ENCODE measurements at places on chromosomes 4 and X.

DNA sequence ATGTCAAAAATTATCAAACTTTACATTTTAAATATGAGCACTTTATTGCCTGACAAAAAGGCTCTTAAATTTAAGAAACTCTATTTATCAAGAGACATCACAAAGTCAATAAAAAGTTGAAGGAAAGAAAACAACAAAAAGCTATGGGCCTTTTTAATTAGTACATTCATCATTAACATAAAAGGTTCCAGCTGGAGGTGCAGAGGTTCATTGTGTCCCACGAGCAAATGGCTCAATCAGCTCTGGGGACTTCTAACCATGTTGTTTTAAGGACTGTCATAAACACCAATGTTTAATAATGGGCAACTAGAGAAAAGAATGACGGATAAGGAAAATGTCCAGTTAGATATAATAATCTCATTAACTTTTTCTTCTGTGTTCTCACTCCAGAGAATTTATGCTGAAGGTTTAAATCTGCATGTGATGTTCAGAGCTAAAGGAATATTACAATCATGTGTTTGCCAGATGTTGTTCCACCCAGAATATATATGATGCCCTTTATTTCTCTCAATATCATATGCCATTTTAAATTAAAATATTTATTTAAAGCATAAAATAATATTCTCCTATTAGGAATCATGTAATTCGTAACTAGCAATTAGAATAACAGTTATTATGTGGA is 840.3 kb upstream of the ADGRL3 start:
- no peak for DNase-seq

GRCh38 chr4:166143227-166143626 is 270.2 kb downstream of the TLL1 start:
- no peak for DNase-seq

- DNase-seq, result peak; percentile 18
These were observed 28.1 kb downstream of the MCUB start for GRCh38 chr4:109588176-109588575.

DNA sequence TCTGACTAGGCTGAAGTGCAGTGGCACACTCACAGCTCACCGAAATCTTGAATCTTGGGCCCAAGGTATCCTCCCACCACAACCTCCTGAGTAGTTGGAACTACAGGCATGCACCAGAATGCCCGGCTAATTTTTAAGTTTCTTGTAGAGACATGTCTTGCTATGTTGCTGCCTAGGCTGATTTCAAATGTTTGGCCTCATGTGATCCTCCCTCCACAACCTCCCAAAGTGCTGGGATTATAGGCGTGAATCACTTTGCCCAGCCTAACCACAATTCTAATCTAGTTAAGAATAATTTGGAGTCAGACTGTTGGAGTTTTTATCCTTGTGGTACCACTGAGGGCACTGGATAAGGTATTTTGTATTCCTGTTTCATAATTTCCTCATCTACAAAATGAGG is 317.5 kb upstream of the AGA start:
- no peak for DNase-seq

DNA sequence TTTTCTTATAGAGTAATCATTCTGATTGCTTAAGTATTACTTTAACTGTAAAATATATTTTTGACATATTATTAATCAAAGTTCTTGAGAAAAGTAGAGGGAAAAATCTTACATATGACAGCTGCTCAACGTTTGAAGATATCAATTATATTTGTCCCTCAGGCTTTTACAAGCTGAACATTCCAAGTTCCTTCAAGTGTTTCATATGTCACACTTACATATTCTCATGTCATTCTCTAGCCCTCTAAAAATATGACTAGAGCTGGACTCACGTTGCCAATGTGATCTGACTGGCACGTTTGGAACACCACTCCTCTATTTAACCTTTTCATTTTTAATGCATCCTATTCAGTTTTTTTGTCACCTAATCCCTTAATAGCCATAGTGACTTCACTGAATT is 492.9 kb downstream of the PCDH18 start:
- DNase-seq, result no peak

- DNase-seq, result no peak
These were observed 21.6 kb upstream of the REPS2 start for GRCh38 chrX:16924631-16925480.

DNA sequence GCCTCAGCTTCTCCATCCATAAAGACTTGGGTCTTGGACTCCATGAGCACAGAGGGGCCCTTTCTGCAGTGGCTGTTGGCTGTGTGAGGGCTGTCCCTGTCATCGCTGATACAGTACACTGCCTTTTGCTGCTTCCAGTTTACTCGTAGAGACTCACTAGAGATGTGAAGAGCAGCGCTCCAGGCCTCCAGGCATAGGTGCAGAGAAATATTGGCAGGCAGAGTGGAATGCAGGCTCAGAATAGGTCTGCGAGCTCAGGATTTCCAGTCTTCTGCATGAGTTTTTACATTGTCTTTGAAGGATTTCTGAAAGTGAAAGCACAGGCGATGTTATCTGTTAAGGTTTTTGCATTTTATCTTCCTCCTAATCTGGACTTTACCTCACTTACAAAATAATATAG is 97.4 kb downstream of the AASDH start:
- no peak for DNase-seq

DNA sequence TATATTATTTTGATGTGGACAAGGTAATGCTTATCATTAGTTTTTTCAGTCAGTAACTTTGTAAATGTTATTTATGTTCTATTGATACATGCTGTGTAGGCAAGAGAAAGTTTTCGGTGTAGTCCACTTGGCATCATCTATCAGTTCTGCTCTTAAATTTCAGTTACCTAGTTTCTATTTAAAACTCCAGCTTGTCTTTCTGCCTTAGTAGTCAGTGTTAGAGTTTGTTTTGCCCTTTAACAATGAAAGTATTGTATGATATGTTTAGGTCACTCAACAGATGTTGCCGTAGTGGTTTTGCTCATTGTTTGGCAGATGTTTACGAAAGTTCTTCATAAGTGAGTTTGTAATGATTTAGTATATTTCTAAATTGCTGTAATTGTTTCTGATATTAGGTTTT is 34.9 kb upstream of the FHDC1 start:
- no peak for DNase-seq

DNA sequence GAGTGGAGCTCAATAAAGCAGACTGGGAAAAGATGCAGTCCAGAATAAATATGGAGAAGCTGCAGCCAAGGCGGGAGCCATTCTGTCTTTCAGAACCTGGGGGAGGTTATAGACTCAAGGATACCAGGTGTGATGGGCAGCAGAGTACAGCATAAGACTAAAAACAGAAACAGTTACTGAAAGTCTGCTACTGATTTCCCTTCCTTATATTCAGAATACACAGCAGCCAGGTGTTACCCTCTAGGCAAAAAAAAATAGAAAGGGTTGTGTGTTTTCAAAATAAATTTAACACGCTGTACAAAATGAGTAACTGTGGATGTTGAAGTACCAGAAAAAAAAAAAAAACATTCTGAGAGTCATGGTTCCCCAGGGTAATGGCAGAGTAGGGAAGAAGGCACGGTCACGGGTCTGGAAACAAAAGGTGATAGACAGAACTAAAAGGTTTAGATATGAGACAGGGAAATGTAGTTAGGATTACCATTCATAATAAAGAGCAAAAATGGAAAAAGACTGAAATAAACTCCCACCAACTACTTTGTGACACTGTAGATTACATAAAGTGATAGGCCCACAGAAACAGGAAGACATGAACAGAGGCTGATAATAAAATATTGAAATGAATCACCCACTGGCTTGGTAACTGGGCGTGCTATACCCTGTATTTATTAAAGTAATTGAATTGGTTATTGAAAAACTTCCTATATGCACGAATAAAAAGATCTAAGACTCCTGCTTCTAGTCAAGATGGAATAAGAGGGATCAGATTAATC is 10.8 kb upstream of the HHIP start:
- DNase-seq, result no peak

DNA sequence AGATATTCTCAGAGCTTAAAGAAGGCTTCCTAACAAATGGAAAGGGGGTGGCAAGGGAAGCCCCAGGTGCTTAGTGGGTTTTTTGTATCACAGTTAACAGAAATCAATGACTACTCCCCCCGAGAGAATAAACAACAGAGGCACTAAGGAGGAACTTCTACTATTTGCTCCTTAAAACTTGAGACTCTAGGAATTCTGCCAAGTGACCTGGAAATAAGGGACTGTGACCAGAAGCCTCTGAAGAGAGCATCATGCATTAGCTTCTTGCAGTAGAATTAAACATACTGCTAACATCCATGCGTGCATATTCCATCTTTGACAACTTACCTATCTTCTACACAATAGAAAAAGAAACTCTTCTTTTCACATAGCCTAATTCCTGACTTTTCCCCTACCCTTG is 86.8 kb downstream of the CAMK2D start:
- DNase-seq, result no peak

DNA sequence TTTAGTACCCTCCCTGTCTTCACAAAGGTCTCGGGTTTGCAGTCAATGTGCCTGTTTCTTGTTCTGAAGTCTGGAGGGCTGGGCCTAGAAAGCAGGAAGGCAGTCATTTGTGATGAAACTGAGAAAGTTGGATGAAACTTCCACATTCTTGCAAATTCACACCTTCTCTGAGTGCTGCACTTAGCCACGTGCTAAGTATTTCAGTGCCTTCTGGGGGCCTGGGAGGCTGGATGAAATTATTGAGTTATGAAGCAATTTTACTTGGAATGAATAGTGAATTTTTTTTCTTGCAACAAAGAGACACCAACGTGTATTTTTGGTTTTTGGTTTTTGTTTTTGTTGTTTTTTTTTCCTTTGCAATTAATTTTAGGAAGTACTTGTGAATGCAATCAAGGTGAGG is 71.2 kb downstream of the MSX1 start:
- DNase-seq, result no peak

DNA sequence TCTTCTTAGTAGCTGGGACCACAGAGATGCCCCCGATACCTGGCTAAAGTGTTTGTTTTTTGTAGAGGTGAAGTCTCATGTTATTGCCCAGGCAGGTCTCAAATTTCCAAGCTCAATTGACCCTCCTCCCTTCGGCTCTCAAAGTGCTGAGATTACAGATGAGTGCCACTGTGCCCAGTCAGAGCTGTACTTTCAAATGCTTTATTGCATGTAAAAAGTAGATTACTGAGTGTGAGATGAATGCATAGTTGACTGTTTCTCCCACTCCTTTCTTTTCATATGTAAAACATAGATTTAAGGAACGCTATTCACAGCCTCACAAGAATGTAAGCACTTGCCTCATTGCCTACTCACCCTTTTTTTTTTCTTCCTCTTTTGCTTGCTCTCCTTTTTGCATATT is 984.4 kb upstream of the PABPC4L start:
- no peak for DNase-seq

- no peak for DNase-seq
These were observed 84.8 kb downstream of the TMEM144 start for GRCh38 chr4:158295053-158295452.

DNA sequence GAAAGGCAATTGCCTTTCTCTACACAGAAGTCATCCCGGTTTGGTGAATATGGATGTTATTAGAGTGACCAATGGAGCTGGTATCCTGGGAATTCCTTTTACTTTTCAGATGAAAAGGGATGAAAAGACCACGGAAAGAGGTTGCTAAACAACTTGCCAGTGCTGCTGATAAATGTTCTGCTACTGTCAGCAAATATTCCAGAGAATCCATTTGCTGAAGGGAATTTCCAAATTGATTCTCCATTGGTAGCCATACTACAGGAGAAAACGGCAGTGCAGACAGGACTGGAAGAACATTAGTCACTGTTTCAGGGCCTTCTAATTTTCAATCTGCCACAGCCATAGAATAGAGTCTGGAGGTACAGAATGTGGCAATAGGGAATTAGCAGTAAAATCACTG is 451.5 kb downstream of the PCDH11X start:
- DNase-seq, result no peak

GRCh38 chrX:100424012-100424411 is 13.9 kb upstream of the PCDH19 start:
- no peak for DNase-seq

GRCh38 chr4:91754716-91755115 is 549.0 kb upstream of the GRID2 start:
- DNase-seq, result no peak

- DNase-seq, result no peak
These were observed 304.5 kb downstream of the CBLL2 start for GRCh38 chrX:22577181-22577580.

DNA sequence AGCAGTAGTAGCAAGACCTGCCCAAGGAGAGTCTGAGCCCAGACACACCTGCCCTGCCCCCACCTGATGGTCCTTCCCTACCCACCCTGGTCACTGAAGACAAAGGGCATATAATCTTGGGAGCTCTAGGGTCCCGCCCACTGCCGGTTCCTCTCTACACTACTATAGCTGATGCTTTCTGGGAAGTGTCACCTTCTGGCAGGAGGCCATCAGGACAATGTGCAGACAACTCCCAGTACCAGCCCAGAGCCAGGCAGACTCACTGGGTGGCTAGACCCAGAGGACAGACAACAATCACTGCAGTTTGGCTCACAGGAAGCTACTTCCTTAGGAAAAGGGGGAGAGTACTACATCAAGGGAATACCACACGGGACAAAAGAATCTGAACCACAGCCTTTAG is 312.7 kb downstream of the SPRY1 start:
- DNase-seq, result no peak

GRCh38 chr4:17109126-17109525 is 210.7 kb upstream of the LDB2 start:
- no peak for DNase-seq

- no peak for DNase-seq
These were observed 14.9 kb downstream of the SNX12 start for GRCh38 chrX:71053217-71053621.

DNA sequence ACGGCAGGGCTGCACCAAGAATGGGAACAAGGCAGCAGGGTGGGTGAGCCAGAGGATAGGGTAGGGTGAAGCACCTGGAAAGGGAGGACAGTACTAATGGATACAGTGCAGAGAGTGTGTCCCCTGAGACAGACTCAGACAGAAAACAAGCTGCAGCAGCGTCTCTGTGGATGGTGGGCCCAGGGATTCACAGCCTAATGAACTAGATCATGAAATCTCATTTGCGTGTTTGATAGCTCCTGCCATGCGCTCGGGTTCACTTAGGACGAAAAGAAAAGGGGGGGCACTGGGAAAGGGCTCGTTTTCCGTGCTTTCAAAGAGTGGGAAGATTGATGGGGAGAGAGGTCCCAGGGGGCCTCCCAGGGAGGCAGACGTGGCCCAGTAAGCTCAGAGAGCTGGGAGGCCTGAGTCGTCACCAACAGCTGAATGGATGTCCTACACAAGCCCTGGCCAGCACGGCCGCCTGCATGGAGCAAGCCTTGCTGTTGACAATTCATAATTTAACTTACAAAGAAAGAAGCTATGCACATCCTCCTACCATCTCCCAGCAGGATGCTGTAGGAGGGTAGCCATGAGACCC is 446.9 kb downstream of the BCOR start:
- DNase-seq, result no peak

- no peak for DNase-seq
These were observed 147.9 kb downstream of the CHIC2 start for GRCh38 chr4:53916431-53916889.

- DNase-seq, result no peak
These were observed 90.2 kb upstream of the PDLIM3 start for GRCh38 chr4:185625503-185625902.

DNA sequence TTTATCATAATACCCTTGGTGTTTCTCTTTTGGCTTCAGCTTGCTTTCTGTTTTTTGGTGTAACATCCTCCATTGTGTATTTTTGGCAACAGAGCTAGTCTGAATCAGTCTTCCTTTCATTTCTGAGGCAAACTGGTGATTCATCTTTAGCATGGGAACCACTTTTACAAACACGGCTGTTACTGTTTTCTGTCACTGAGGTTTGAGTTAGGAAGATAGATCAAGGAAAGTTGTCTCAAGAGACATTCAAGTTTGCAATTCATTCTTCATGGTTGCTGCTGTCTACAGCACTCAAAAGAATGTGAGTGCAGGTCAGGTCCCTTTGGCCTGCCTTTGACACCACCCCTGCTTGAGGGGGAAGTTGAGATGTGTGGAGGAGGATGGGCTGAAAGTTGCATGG is 36.3 kb downstream of the IL21 start:
- DNase-seq, result no peak
